ENCODE measurements at places on chromosomes 11 and 22.

DNA sequence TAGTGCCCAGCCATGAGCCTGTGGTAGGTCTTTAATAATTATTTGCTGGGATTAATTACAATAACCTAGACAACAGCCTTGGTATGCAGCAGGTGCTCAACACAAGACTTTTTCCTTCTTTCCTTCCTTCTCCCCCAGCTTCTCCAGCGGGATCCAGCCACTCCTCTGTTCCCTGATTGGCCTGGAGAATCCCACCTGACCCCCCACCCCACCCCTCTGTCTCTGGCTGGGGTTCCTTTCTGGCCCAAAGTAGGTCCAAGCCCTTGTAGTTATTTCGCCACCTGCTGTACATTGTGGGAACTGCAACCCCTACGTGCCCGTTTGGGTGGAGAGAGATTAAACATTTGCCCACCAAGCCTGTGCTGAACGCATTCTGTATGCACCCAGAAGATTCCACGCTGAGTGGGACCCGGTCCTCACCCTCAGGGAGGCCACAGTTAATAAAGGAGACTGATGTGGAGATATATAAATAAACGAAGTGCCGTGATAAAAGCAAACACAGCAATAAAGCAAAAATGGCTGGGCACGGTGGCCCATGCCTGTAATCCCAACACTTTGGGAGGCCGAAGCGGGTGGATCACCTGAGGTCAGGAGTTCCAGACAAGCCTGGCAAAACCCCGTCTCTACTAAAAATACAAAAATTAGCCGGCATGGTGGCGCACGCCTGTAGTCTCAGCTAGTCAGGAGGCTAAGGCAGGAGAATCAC is 32.1 kb upstream of the DGKZ start:
- peak; percentile 83 for DNase-seq

DNA sequence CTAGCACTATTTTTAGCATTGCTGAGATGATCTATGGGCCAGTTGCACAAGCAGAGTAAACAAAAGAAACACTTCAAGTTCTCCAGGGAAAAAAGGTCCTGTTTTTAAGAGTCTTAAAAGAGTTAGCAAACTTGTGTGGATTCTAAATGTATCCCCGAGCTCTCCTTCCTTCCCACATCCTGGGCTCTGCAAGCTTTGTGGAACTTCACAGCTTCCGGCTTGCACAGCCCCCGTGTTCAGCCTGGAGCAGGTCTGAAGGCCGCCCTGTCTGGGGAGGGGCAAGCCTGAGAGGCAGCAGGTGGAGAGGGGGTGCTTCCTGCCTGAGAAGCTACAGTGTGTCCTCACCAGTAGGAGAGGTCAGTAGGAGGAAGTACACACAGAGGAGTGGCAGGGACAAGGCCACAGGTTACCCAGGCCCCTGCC is 35.1 kb upstream of the SUSD2 start:
- no peak for DNase-seq

DNA sequence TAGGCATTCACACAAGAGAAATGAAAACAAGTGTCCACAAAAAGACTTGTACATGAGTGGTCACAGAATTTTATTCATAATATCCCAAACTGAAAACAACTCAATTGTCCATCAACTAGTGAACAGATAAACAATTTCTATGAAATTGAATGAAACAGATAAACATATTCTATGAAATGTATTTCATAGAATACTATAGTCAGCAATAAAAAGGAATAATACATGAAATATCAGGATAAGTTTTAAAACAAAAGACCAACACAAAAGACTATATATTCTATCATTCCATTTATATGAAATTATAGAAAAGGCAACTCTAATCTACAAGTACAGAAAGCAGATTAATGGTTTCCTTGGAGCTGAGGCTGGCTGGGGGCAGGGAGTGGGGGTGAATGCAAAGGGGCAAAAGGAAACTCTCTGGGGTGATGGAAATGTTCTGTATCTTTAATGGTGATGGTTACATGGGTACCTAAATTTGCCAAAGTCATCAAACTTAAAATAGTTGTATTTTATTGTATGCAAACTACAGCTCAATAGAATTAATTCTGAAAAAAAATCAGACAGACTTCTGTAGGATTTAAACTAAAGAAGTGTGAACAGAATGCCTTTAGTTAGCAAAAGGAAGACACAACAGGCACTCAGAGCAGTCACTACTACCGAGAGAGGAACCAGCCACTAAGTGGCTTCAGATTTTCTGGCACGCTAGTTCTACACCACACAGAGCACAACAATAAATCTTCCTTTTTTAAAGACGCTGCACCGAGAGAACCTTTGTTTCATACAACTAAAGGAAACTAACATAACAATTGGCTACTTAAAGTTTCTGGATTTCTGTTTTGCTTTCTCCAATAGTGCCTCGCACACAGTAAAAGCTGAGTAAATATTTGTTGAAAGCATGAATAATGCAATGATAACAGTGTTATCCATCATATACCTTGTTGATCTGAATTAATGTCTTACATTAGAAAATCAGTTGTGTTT is 15.4 kb downstream of the CCDC34 start:
- no peak for DNase-seq

- no peak for DNase-seq
Observed at GRCh38 chr11:84890676-84891075, 736.5 kb downstream of the DLG2 start.
